NCI-H2171 (cell line): ENCODE measurements at places on chromosomes 1 and 21.

DNA sequence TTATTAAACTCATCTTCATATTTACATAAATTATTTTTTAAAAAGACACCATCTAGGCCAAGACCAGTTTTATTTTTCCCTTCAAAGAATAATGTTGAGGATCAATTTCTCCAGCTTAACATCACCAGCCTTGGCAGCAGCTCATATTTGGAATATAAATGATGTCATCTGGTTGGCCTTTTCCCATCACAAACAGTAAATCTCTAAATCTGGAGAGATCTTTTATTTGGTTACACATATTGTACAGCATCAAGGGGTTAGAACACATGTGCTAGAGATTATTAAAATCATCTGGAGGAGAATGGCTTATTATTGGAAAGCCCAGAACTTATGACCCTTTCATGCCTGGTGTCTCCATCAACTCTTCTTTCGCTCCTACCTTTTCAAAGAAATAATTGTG lies 508.8 kb downstream of the PLPP3 start:
- DNase-seq = no peak

DNA sequence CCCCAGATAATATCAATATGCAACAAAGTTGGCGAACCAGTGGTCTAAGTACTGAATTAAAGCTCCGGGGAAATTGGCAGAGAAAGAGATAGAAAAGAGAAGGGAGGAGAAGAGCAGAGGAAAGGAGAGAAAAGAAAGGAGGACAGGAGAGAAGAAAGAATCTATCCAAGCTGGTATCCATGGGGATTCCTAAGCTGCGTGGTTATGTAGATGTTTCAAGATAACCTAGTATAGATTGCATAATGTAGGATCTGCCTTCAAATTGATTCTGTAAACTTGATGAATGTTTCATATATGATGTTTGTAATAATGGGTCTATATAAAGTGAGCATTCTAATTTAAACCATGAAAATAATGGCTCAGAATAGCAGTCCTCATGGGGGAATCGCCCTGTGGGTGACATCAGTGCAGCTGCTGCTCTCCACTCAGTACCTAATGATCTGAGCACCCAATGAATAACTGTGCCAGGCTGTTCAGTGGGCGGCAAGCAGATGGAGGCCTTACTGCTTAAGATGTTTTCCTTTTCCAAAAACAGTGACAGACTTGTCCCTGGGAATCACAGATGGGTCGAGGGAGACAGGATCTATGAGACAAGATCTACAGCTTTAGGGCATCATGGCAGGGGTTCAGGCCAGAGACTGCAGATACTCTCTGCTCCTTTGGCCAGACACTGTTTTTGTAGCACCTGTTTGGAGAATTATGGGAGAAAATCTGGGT lies 78.0 kb downstream of the LAMC2 start:
- peak; percentile 90 for DNase-seq

GRCh38 chr1:158028969-158029368 lies 35.5 kb downstream of the KIRREL1 start:
- DNase-seq = no peak

DNA sequence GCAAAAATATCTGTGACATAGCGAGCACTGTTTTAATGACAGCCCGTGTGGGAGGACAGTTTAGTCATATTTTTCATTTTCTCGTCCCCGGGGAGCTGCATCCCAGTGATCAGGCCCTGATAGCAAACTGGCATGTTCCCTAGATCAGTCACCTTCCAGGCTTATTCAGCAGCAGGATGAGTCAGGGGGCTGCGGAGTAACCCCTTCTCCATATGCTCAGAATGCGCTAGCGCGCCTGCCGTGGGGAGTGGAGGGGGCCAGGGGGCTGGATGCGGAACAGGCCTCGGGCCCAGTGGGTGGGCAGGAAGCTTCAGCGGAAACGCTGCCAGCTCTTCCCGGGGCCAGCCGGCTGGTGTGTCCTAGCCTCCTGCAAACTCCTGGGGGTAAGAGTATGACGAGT lies 94.0 kb downstream of the KCND3 start:
- DNase-seq = no peak
